Regular cardiac myocyte (primary cell): ENCODE measurements at places on chromosomes 4 and X. TPM values are rescaled to one million over a fixed set of nuclear protein-coding genes. Genes with fewer than 3 reads are reported as not detected.

INTU gene
- total RNA-seq: 3.1 and 11.8 TPM in 2 replicates

EXOC1L gene
- not detected in 2 replicates for total RNA-seq

CT45A8 gene
- total RNA-seq: not detected in 2 replicates

GUCY1A1 gene
- 0.19 and 0.28 TPM in 2 replicates for total RNA-seq

PPEF2 gene
- total RNA-seq: 0.19 TPM in 1 of 2 replicates, not detected in the other

BTC gene
- total RNA-seq: under 0.01 and 0.28 TPM in 2 replicates

C1QTNF7 gene
- 0.58 and 1.4 TPM in 2 replicates for total RNA-seq

MTNR1A gene
- not detected in 2 replicates for total RNA-seq

SLC25A43 gene
- 23.8 and 24.8 TPM in 2 replicates for total RNA-seq

COX7B2 gene
- total RNA-seq: not detected in 2 replicates

RHOXF2B gene
- not detected in 2 replicates for total RNA-seq

CENPVL2 gene
- total RNA-seq: not detected in 2 replicates

TLR2 gene
- total RNA-seq: 0.85 TPM in 1 of 2 replicates, not detected in the other

LNX1 gene
- 1.2 and 3.7 TPM in 2 replicates for total RNA-seq

TRO gene
- total RNA-seq: 10.2 and 20.9 TPM in 2 replicates

STATH gene
- total RNA-seq: not detected in 2 replicates

MAGEA4 gene
- not detected in 2 replicates for total RNA-seq

HS6ST2 gene
- total RNA-seq: under 0.01 TPM in 1 of 2 replicates, not detected in the other

SORBS2 gene
- total RNA-seq: 4.0 and 22.6 TPM in 2 replicates

CNKSR2 gene
- 2.3 and 3.1 TPM in 2 replicates for total RNA-seq

MAGEE2 gene
- total RNA-seq: not detected in 2 replicates

JCHAIN gene
- total RNA-seq: 0.19 and 2.0 TPM in 2 replicates
